ENCODE measurements at places on chromosomes 2 and 18. TPM values are rescaled to one million over a fixed set of nuclear protein-coding genes. Genes with fewer than 3 reads are reported as not detected.

GRCh38 chr2:36387258-36387916 is 31.8 kb downstream of the CRIM1 start:
- no peak for DNase-seq

The TRPM8 gene
- not detected for total RNA-seq

The IL18R1 gene
- 5.8 TPM for total RNA-seq

The PUS10 gene
- total RNA-seq: 2.9 TPM

The SLC5A7 gene
- not detected for total RNA-seq

The TNS1 gene
- total RNA-seq: 325 TPM

Measured in omental fat pad (tissue), 4 donors.